ENCODE measurements at places on chromosomes 11 and 22.

DNA sequence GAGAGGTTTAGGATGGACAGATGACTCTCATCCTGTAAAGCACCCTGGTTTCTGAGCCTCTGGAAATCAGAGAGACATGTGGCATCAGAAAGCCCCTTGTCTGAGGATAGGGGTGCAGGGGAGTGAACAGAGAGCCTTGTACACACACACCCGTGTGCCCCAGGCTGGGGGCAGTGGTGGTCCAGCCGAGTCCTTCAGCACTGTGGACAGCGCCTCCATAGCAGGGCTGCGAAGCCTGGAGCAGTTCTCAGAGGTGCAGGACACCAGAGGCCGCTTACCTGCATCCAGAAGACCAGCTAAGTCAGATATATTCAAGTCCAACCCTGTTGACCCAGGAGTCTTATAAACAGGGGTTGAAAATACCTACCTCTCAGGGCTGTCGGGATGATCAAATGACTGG, 11.5 kb upstream of the IGSF9B start:
- DNase-seq = no peak

GRCh38 chr22:20089226-20089976, 9.4 kb downstream of the DGCR8 start:
- DNase-seq = no peak

GRCh38 chr11:94558932-94559331, 8.2 kb upstream of the PIWIL4 start:
- no peak for DNase-seq

GRCh38 chr11:63564056-63564774, 1.0 kb upstream of the PLAAT2 start:
- no peak for DNase-seq

- DNase-seq = no peak
These were observed 11.3 kb upstream of the SESN3 start for GRCh38 chr11:95242091-95242844.

- peak; percentile 73 for DNase-seq
These were observed 3.7 kb upstream of the DPF2 start for GRCh38 chr11:65329944-65330403.

- DNase-seq = no peak
These were observed 133.5 kb downstream of the RBFOX2 start for GRCh38 chr22:35894937-35895708.

- no peak for DNase-seq
These were observed 29.2 kb downstream of the SC5D start for GRCh38 chr11:121321614-121322243.

DNA sequence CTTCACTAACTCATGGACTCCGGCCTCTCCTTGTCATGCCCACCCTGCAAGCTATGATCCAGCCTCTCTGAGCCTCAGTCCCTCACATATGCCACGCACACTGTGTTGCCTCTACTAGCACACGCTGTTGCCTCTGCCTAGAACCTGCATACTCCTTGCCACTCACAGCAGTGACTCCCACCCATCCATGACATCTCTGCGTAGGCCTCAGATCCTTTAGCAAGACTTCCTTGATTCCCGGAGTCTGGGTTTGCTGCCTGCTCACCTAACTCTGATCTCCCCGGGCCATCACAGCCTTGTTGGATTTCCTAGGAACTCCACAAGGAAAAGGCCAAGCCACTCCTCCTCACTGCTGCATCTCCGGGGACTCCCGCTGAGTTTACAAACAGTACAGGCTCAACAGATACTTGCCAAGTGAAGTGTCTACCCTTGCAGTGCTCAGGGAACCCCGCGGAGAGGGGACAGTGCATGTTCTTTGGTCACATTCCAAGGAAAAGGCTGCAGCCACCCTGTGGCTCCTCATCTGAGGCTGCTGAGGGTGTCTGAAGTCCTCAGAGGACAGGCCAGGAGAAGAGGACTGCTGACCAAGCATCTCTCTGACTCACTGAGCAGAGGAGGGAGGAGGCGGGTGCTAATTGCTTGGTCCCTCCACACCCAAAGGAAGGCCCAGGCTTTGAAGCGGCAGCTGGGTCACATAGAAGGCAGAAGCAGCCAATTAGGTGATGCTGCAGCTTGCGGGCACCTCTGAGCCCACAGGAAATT, 42.4 kb upstream of the NAV2 start:
- DNase-seq = no peak

DNA sequence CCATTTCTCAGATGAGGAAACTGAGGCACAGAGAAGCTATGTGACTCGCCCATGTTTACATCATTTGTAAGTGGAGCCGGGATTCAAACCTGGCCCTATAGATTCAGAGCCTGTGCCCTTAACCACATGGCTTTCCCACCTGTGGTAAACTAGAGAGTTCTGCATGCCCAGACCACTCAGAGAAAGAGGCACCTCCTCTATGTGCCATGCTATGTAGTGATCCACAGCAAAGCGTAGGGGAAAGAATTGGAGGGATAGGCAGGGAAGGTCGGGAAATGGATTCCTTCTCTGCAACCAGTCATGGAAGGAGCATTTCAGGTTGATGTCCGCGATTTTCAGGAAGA, 15.4 kb upstream of the POU2AF2 start:
- no peak for DNase-seq

DNA sequence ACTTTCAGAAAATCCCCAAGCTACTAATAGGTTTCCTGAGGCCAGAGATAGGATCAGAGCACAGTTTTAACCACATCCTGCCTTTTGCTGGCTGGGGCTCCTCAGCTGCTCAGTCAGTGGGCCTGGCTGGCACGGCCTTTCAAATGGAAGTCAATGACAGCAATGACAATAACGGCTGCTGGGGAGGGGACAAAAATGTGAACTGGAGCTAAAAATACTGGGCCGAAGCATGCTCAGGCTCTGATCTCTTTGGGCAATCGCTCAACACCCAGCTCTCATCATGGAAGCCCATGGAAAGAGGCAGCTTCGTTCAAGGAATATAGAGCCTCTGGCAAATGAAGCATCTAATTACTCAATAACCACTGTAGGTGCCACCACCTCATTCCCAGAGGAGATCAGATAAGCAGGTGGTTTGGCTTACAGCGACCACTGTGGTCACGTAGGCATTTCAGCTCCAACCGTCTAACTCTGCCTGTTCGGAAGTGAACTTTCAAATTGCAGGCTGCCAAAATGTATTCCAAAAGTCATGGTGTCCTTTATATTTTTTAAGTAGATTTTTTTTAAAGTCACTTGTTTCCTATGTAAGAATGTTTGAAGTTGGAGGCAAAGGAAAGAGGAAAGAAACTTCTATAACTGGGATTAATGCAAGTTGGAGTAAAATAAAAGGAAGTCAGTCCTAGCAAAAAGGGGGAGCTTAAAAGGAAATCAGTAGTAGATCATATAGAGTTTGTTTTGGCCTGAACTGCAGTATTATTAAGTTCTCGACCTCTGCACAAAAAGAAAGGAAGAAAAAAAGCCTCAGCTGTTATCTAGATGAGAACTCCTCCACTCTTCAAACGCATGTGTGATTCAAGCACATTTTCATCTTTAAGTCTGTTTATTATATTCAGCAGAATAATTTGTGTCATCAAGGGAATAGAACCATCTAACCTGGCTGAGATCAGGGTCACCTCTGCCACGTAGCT, 14.1 kb downstream of the WT1 start:
- no peak for DNase-seq

DNA sequence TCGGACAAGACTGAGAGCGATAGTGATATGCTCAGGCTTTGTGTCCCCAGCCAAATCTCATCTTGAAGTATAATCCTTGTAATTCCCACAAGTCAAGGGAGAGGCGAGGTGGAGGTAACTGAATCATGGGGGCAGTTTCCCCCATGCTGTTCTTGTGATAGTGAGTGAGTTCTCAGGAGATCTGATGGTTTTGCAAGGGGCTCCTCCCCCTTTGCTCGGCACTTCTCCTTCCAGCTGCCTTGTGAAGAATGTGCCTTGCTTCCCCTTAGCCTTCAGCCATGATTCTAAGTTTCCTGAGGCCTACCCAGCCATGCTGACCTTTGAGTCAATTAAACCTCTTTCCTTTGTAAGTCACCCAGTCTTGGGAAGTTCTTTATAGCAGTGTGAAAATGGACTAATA, 7.5 kb upstream of the FOLR2 start:
- no peak for DNase-seq

DNA sequence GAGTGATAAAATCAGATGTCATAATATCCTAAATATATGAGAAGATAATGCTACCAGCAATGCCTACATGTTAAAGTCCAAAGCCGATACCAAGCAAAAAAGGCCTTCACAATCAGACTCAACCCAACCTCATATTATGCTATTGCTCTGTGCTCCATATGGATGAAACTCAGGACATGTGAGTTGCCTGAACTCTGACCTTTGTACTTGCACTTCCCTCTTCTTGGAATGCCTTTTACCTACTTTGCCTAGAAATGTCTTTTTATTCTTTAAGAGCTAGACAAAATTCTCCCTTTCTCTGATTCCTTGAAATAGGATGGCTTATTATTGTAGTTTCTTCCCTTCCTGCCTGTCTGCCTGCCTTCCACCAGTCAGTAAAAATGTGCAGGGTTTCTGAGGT, 954.7 kb upstream of the CCDC90B start:
- no peak for DNase-seq

- no peak for DNase-seq
These were observed 123.6 kb downstream of the CCDC34 start for GRCh38 chr11:27239305-27239942.

- DNase-seq = no peak
These were observed 6.5 kb downstream of the ASPHD2 start for GRCh38 chr22:26435327-26436093.

DNA sequence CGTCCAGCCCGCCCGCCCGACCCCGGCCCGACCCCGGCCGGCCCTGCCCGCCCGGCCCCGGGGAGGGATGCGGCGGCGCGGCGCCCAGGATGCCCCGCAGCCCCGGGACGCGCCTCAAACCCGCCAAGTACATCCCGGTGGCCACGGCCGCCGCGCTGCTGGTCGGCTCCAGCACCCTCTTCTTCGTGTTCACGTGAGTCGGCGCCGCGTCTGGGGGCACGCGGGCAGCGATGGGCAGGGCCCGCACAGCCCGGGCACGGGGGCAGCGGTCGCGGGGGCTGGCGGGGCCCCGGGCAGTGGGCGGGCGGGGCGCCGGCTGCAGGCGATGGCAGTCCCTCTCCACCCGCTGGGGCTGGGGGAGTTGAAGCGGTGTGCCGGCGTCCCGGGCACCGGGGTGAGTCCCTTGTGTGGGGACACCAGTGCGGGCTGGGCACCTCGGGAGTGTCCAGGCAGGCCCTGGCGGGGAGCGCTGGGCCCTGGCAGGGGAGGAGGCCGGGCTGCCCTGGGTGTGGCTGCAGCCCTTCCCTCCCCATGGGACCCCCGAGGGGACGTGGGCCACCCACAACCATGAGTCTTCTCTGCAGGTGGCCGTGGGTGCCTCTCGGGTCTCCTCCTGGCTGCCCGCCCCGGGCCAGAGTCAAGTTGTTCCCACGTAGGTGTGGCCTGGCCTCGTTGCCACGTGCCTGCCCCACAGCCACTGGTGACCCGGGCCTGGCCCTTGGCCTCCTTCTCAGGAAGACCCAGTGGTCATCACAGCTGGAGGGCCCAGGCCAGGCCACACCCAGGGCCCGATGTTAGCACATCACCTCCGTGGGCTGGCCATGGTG, 468 bp downstream of the ZDHHC8 start:
- no peak for DNase-seq
